IgD-negative memory B cell (primary cell): ENCODE measurements at places on chromosomes 11 and 22. TPM values are rescaled to one million over a fixed set of nuclear protein-coding genes. Genes with fewer than 3 reads are reported as not detected.

The OR51I1 gene
- polyA plus RNA-seq = not detected

The APOBEC3B gene
- 7.0 TPM for polyA plus RNA-seq

The MFNG gene
- 212 TPM for polyA plus RNA-seq

The P4HA3 gene
- polyA plus RNA-seq = not detected

The TIRAP gene
- 13.0 TPM for polyA plus RNA-seq

The WBP2NL gene
- polyA plus RNA-seq = 1.3 TPM

The MRGPRX3 gene
- not detected for polyA plus RNA-seq

The MB gene
- polyA plus RNA-seq = not detected

The KRTAP5-7 gene
- not detected for polyA plus RNA-seq

The BEST1 gene
- polyA plus RNA-seq = 1.2 TPM

The POU2AF3 gene
- polyA plus RNA-seq = 0.18 TPM

The MUC5B gene
- polyA plus RNA-seq = not detected

The OR2AT4 gene
- not detected for polyA plus RNA-seq

The LIMK2 gene
- 9.1 TPM for polyA plus RNA-seq

The CD3G gene
- polyA plus RNA-seq = 12.9 TPM

The ROM1 gene
- polyA plus RNA-seq = 0.19 TPM

The MISFA gene
- 0.89 TPM for polyA plus RNA-seq

The SPINDOC gene
- polyA plus RNA-seq = 0.94 TPM

The SART1 gene
- polyA plus RNA-seq = 53.1 TPM

The NFAM1 gene
- polyA plus RNA-seq = 1.1 TPM

The GSTT2B gene
- not detected for polyA plus RNA-seq
